ENCODE measurements at places on chromosomes 4 and X.

DNA sequence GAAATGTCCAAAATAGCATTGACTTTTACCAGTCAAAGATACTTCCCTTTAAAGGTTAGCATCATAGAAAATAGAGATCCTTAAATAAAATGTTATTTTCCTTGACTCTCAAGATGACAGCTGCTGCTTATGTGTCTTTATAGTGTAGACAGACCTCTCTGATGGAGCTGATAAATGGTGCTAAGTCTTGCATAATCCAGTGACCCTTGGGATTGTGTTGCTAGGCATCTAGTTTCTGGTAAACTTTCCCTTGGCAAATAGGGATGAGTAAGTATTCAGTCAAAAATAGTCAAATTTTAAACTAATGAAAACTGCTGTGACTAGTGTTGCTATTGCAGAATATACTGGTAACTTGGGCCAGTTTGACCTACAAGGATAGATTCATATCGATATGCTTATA, 53.6 kb downstream of the MBNL3 start:
- no peak for DNase-seq

DNA sequence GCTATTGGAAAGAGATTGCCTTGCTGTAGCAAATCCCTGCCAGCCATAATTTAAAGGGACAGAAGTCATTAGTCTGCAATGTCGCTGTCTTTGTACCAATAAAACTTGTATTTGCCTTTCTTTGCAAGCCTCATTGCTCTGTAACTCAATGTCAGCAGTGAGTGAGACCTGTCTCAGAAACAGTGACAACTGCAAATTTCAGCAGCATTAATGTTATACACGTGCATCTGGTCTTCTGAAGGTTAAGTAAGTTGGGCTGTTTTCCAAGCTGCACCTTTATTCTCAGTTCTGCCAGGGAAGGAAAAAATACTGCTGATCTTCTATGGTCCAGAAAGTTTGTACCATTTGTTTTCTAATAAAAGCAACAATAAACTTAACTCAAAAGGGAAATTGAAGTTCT, 543.1 kb downstream of the TRIML1 start:
- no peak for DNase-seq

DNA sequence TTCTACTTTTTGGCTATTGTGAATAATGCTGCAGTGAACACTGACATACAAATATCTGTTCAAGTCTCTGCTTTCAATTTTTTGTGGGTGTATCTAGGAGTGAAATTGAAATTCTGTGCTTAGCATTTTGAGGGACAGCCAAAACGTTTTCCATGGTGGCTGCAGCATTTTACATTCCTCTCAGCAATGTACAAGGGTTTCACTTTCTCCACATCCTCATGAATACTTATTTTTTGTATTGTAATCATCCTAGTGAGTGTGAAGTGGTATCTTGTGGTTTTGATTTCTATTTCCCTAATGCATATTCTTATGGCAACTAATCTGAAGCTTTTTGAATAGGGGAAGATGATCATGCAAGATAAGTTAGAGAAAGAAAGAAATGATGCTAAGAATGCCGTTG, 40.3 kb downstream of the HSPA4L start:
- DNase-seq, result no peak

- no peak for DNase-seq
These were observed 28.8 kb upstream of the JADE1 start for GRCh38 chr4:128780688-128781087.

DNA sequence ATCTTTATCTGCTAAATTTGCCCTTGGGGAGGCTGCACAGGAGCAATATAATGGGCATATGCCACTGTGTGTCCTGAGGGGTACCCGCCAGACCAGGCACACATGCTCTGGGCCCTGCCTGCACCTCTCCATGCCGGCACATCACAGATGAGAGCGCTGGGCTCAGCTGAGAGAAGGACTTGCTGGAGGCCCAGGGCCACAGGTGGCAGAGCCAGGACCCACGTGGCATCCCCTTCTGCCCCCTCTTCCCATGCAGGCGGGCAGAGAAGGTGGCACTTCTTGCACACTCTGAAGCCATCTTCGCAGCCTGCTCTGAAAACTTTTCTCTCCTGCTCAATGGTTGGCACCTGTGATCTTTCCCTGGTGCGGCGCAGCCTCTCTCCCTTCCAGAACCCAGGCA, 20.1 kb downstream of the CPZ start:
- DNase-seq, result no peak

- no peak for DNase-seq
These were observed 347.4 kb downstream of the FAM47B start for GRCh38 chrX:35289952-35290351.

- DNase-seq, result no peak
These were observed 24.8 kb upstream of the AFAP1 start for GRCh38 chr4:7964459-7964858.

- no peak for DNase-seq
These were observed 21.7 kb downstream of the PNMA6F start for GRCh38 chrX:153299855-153300254.

All from stimulated activated CD8-positive, alpha-beta memory T cell treated with anti-CD3 and anti-CD28 coated beads, Interleukin-2, amount 100 ng/mL, for 1 hour (primary cell).